Ureter (tissue), 1 donor: ENCODE measurements at places on chromosomes 4 and X. TPM values are rescaled to one million over a fixed set of nuclear protein-coding genes. Genes with fewer than 3 reads are reported as not detected.

DNA sequence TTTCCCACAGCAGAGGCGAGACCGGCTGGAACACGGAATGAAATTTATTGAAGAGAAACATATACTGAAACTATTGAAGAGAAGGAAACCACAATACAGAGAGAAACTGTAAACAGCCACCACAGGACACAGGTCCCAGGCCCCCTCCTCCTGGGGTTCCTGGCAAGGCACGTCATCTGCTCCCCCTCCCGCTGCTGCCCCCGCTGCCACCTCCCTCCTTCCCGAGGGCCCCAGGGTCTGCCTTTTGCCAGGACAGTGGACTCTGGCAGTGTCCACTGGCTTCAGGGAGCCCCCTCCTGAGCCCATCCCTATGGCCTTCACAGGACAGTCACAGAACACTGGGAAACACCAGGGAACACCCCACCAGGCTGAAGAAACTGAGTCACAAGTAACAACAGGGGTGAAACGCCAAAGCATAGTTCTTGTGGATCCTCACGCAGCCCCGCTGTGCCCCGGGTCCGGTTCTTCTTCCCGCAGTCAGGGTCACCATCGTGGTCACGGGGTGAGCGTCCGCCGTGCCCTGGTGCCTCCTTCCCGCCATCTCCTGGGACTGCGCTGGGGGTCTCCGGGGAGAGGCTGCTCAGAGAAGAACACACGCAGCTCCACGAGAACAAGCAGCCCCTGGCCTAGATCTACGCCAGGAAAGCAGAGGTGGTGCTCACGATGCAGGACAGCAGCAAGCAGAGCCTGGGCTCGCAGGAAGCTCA is 5.4 kb downstream of the PNMA6E start:
- no peak for DNase-seq

DCLK2 gene
- total RNA-seq: 9.6 TPM

DNA sequence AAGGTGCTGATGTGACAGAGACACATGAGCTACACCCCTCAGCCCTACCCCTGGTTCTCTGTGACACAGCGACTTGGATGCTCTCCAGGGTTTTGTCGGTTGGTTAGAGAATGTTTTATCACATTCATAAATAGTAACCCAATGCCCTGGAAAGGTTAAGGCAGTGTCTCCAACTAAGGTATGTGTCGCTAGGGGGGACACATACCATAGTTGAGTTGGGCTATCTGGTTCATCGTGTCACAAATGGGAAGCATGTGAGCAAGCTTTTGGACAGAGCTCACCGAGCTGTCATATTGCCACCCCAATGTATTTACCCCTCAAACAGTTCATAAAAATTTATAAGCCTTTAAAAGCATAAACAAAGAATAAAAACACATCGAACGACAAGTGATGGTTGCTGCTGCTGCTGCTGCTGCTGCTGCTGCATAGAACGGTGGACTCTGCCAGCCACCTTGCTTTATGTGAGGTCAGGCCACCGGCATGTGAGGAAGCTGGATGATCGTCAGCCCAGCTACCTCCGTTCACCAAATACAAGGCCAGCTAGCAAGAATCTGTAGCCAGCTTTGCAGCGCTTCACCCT is 55.9 kb downstream of the STOX2 start:
- DNase-seq: no peak

PAGE2B gene
- not detected for total RNA-seq

- no peak for DNase-seq
These were observed 701.8 kb downstream of the PCDH7 start for GRCh38 chr4:31422006-31422405.
